Fibroblast of skin of back (primary cell): ENCODE measurements at places on chromosomes 2 and 18.

GRCh38 chr2:166375195-166375735 is 479 bp downstream of the SCN9A start:
- no peak for DNase-seq

DNA sequence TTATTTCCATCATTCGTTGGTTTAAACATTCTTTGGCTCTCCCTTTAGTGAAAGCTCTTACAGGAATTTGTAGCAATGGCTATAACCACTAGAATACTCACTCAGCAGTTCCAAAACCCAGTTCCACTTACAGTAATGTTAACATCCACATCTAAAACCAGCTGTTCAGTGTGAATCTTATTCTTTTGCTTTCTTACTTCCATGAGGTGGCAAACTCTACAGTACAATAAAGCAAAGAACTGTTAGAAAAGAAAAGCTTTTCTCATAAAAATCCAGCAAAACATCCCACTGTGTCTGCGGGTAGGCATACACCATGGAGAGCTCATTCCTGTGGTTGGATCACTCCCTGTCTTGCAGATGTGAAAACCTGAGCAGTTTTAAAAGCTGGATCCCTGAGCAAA is 147.1 kb downstream of the ARHGAP28 start:
- DNase-seq: peak; percentile 53

- no peak for DNase-seq
Observed at GRCh38 chr2:128323555-128323931, 4.9 kb upstream of the HS6ST1 start.

DNA sequence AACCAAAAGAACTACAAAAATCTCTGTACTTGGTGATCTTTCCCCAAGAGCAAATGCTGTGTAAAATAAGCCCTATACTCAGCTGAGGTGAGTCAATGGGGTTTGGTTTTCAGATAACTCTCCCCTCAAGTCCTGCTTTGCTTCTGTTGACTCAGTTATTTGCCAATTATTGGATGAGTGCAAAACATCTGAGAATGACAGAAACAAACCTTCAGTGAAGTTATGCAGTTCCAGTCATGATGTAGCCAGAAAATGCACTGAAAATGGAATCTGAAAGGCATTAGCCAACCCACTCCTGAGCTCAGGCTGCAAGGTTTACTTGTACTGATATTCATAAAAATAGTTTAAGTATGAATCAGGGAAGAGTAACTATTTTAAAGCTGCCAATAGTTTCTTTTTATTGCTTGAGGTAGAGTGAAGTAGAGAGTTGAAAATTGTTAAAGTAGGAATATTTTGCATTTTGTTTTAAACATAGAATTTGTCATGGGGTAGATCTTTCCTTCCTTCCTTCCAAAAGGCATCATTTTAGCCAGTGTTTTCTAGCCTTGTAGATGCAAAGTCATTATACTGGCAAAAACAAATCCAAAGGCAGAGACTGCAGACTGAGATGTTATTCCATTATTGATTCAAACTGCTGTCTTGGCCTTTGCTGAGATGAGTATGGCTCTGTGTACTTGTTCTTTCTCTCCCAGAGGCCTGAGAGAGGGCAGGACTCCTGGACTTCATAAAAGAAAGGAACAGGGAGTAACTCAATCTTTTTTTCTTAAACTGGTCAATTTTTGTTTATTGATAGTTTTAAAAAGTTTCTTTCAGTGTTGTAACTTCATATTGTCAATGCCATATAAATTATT is 215.3 kb downstream of the RND3 start:
- DNase-seq: peak; percentile 65

DNA sequence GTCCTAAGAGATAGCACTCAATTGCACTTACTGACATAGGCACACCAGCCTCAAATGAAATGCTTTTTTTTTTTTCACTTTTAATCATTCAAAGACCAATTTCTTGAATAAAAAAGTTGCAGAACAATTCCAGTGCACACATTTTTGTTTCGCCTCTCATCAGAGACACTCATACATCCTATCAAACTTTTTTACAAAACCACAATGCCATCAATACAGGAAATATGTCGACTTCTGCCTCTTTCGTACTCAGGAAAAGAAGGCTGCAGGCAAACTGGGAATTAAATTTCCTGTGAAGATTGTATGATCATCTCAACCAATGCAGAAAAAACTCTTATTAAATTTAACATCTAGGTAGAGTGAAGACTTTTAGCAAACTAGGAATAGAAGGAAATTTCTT is 112.4 kb downstream of the DNER start:
- DNase-seq: no peak

DNA sequence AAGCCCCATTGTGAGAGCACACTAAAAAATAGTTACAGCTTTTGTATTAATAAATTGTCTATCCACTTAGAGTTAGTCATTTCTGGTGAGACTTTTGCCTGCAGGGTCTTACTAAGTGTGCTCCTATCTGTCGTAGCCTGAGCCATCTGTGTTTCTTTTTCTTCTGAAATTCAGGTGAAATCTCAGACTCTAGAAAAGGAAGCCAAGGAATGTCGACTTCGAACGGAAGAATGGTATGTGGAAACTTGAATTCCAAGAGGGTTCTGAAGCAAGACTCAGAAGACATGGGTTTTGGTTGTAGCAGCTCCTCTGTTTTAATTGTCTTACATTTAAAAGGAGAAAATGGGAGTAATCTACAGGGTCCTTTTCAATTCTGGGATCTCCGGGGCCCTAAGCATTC is 70.0 kb upstream of the STON1 start:
- DNase-seq: no peak

- DNase-seq: no peak
Observed at GRCh38 chr18:50734886-50735285, 84.9 kb downstream of the MRO start.

GRCh38 chr2:10331702-10332401 is 29.1 kb downstream of the HPCAL1 start:
- DNase-seq: no peak

DNA sequence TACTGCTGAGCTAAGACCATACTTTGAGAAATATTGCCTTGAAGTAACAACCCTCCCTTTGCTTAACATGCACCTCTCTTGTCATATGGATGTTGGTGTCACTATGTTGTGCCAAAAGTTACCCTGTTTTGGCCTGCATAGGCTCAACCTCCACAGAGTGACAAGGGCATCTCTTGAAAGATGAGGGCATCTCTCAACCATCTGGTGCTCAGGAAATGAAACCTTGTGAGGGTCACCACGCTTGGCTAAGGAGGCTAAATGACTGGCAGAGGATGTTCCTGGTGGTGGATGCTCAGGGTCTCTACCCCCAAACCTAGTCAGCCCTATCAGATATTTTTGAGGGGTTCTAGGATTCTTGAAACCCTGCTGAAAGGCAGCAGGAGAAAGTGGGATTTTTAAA is 2.3 kb downstream of the LHCGR start:
- DNase-seq: no peak

DNA sequence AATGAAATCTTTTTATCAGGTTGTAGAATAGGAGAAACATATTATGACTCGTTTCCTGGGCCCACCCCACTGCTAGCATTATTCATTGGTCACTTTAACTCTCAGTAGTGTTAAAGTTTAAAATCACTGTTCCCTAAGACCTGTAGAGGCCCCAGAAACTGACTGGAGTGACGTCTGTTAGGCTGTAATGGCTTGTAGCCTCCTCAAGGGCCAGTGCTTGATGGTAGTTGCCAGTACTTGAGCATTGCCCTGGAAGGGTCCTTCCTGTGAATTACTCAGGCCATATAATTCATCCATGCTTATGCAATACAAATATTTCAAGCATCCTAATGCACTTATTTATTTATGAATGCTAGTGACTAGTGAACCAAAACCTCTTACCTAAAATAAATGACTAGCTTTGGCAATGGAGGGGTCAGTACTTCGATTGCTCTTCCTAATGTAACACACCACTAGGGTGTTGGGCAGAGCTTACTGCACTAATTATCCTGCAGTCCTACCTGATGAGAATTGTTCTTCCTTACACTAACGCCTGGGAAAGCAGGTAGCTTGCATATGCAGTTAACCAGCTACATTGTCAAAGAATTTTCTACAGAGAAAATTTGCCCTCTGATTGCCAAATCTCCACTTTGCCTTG is 31.2 kb downstream of the ARHGAP25 start:
- DNase-seq: peak; percentile 12

GRCh38 chr2:159101755-159102489 is 133.5 kb downstream of the TANC1 start:
- DNase-seq: no peak

DNA sequence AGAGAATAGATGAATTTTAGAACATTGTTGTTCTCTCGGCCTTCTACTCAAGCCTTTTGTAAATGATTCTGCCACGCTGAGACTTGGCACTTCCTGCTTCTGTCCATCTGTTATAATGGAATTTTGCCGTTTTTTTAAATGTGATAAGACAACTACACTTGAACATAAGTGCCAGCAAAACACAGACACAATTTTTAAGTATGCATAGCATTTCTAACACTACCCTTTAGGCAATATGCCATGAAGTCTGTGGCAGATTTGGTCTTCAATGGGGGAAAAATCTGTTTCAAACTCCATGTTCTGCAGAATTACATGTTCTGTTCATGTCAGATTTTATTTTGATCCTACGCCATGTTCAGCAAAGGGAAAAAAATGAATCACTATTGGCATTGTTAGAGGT is 1170.7 kb upstream of the SLC39A10 start:
- no peak for DNase-seq

DNA sequence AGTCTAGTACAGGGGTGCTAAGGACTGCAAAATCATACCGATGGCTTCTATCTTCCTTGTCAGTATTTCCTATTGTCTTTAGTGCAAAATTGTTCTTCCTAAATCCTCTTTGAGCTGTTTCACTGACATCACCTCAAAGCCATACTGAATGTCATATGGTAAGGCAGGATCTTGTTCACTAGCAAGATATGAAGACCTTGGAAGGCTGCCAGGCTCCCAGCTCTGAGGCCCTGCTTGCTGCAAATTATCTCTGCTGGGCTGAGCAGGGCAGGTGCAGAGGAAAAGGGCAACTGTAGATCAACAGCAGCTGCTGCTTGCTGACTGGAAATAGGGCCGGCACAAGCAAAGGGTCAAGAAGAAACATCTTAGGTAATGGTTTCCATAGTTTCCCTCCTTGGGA is 58.2 kb downstream of the PMAIP1 start:
- DNase-seq: peak; percentile 76

GRCh38 chr18:76721207-76721996 is 101.0 kb upstream of the ZNF236 start:
- DNase-seq: no peak

GRCh38 chr18:24009651-24010333 is 4.8 kb upstream of the TTC39C start:
- DNase-seq: no peak
